OCI-LY7 (cell line): ENCODE measurements at places on chromosomes 5 and 9. TPM values are rescaled to one million over a fixed set of nuclear protein-coding genes. Genes with fewer than 3 reads are reported as not detected.

GRCh38 chr9:137688261-137688660 is 69.5 kb downstream of the EHMT1 start:
- no peak for DNase-seq

DNA sequence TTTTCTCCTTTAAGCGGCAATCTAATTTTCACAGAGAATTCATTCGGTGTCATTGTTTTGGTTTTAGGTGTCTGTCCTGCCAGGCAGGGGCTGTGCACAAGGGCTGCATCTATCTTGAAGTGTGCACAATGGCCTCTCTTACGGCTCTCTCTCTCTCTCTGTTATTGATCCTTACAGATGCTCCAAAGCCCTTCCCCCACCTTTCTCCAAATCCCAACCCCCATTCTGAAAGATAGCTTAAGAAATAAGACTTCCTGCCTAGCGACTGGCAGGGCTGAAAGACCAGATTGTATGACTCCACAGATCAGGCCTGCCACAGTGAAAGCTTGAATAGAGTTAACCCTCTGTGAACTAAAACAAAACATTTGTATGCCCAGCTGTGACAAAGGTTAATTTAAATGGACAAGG is 86.5 kb upstream of the NR5A1 start:
- DNase-seq = no peak

- DNase-seq = no peak
Observed at GRCh38 chr9:22401671-22402070, 45.0 kb upstream of the DMRTA1 start.

GRCh38 chr5:135824541-135825041 is 9.9 kb upstream of the SLC25A48 start:
- no peak for DNase-seq

DNA sequence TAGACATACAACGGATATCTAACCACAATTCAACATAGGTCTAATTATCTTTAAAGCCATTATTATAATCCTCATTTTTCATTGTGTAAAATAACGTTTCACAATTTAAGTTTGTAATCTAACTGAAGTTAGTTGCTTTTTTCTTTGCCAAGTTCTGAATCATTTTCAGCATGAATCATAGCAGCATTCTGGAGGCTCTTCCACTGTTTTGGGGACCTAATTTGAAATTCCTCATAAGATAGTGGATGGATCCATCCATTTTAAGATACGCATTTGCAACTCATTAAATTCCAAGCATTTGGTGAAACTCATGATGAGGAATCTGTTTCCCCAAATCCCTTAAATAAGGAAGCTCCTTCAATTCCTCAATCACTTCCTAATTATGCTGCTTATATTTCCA is 447.1 kb upstream of the CDH10 start:
- DNase-seq = no peak

- DNase-seq = no peak
Observed at GRCh38 chr5:95549030-95549429, 5.7 kb downstream of the SKIC3 start.

The FBN2 gene
- not detected in 2 replicates for total RNA-seq

The FNBP1 gene
- 164 and 168 TPM in 2 replicates for total RNA-seq

The OSTF1 gene
- 51.7 and 58.1 TPM in 2 replicates for total RNA-seq
